ENCODE measurements at places on chromosomes 2 and 18. TPM values are rescaled to one million over a fixed set of nuclear protein-coding genes. Genes with fewer than 3 reads are reported as not detected.

- no peak for DNase-seq
- no peak overlapping the region for H3K4me3 ChIP-seq
- no peaks in the 10 kb centered on the region for H3K27me3 ChIP-seq
- H3K27ac ChIP-seq = no peak overlapping the region
These were observed 100.4 kb upstream of the DDX18 start for GRCh38 chr2:117714110-117714509.

DNA sequence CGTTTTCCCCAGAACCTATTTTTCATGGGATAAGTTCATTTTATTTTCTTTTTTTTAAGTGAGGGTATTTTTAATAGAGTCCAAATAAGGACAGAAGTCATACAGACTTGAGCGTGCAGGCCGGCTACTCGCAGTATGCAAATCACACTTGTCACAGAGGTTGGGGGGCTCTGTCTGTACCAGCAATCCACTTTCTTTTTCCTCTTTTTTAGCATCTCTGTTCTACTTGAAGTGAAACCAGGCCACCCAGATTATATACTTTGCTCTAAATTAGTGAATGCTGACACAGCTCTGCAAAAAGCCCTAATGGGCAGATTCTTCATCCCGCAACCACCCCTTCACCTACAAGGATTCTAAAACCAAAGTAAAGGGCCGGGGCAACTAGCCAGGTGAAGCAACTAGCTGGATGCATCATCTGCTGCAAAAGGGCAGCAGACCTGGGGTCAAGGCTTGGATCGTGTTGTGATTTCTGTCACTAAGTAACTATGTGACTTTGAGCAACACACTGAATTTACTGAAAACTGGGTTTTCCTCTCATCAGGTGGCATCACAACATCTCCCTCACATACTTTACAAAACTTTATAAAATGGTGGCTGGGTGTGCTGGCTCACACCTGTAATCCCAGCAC, 18.4 kb downstream of the KDSR start:
- H3K27me3 ChIP-seq = no peaks in the 10 kb centered on the region
- no peak overlapping the region for H3K4me3 ChIP-seq
- no peaks in the 10 kb centered on the region for H3K4me1 ChIP-seq
- H3K27ac ChIP-seq = no peak overlapping the region
- H3K36me3 ChIP-seq = peaks cover 98% of the 10 kb centered on the region
- no peak for DNase-seq

DNA sequence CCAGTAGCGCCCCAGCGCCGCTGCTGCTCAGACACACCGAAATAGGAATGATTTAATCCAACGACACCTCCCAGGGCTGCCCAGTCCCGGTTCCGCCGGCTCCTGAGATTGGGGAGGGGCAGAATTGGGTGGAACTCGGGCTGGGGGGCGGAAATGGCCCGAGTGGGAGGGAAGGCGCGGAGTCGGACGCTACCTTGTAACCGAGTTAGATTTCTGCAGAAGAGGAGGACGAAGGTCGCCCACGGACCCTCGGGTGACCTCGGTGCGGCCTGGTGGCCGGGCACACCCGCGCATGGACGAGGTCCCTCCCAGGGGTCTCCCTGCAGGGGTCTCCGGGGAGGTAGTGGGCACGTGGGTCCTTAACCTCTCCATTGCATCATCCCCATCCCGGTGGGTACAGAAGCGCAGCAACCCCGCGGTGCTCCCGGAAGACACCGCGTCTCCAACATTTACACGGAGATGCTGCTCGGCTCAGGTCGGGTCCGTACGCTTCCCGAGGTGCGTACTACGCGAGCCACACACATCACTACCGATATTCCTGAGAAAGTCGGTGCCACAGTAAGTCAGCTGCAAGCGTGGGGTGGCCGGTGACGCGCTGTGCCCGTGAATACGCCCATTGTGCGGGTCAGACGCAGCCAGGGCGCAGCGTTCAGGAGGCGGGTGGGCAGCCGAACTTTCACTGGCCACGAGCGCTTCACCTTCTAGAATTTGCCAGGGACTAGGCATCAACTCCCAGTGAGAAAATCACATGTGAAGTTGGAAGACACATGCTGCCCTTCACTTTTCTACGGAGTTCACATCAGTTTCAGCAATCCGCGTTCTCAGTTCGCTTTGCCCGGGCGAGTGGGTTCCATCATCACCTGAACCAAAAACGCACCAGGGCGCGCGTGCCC, 3.0 kb downstream of the ZNF516 start:
- peak; percentile 31 for DNase-seq
- no peaks in the 10 kb centered on the region for H3K4me1 ChIP-seq
- peak overlapping the region; percentile 67 for H3K4me3 ChIP-seq
- H3K36me3 ChIP-seq = no peaks in the 10 kb centered on the region
- no peaks in the 10 kb centered on the region for H3K27me3 ChIP-seq

DNA sequence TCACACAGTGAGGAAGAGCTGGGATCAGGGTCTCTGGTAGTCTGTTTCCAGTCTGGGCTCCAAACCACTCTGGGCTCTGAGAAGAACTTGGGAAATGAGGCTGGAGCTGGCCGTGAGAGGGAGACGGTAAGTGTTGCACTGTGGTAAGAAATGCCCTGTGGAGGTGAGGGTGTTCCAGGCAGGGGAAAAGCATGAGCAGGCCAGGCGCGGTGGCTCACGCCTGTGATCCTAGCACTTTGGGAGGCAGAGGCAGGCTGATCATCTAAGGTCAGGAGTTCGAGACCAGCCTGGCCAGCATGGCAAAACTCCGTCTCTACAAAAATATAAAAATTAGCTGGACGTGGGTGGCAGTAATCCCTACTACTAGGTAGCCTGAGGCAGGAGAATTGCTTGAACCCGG, 14.3 kb upstream of the DES start:
- no peaks in the 10 kb centered on the region for H3K27me3 ChIP-seq
- no peaks in the 10 kb centered on the region for H3K4me1 ChIP-seq
- no peak for DNase-seq
- no peak overlapping the region for H3K4me3 ChIP-seq

DNA sequence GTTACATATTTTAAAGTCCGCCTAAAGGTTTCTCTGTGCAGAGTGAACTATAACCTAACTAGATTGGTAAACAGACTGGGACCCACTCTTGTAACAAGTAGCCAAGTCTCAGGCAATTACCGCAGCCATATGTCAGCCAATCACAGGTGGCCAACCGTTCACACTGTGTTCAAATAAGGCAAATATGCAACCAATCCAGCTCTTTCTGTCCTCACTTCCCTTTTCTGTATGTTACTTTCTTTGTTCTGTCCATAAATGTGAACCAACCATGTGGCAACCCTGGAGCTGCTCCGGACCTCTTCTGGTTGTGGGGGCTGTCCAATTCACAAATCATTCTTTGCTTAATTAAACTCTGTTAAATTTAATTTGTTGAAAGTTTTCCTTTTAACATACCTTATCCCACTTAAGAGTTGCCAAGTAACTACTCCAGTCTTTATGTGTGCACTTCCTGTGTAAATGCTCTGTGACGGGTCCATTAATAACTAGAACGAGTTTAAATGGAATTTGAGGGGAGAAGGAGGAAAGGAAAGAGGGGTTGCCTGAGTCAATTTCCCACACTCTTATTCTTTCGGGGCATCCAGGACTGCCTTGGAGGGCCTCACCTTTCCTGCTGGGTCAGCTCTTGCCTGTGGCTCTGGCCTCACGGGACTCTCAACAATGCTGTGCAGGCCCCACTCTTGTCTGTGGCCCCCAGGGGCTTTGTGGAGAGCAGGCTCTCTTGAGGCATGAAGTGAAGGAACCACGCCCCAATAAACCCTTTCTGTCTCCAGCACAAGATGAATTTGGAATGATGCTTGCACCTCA, 6.6 kb upstream of the RPL37A start:
- H3K4me3 ChIP-seq = no peak overlapping the region
- no peak for DNase-seq
- no peaks in the 10 kb centered on the region for H3K36me3 ChIP-seq
- H3K27me3 ChIP-seq = no peaks in the 10 kb centered on the region
- no peaks in the 10 kb centered on the region for H3K4me1 ChIP-seq

Gene RAB12
- total RNA-seq = 102 TPM

Gene UGT1A10
- total RNA-seq = not detected

- no peaks in the 10 kb centered on the region for H3K36me3 ChIP-seq
- DNase-seq = no peak
- peaks cover 7% of the 10 kb centered on the region for H3K4me1 ChIP-seq
- H3K27me3 ChIP-seq = no peaks in the 10 kb centered on the region
These were observed 23.2 kb upstream of the STPG4 start for GRCh38 chr2:47178341-47178740.

DNA sequence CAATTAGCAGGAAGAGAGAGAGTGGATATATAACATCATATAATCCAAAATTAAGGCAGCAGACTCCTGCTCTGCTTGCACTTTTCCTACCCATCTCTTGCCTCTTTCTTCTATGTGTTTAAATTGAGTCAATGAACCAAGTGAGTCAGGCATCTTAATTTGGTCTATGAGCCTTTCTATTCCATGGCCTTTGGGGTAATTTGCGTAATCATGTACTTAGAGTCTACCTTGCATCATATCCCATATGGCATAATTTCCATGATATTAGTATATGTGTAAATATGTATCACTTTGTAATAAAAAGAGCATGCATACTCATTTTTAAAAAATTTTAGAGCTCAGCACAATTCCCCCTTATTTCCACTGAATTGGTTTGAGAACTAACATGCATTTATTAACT, 555.2 kb downstream of the STK39 start:
- no peak overlapping the region for H3K4me3 ChIP-seq
- H3K36me3 ChIP-seq = no peaks in the 10 kb centered on the region
- no peak for DNase-seq
- no peaks in the 10 kb centered on the region for H3K4me1 ChIP-seq
- H3K27me3 ChIP-seq = no peaks in the 10 kb centered on the region

- no peaks in the 10 kb centered on the region for H3K4me1 ChIP-seq
- H3K27me3 ChIP-seq = no peaks in the 10 kb centered on the region
- no peak overlapping the region for H3K4me3 ChIP-seq
- no peak for DNase-seq
- no peak overlapping the region for H3K27ac ChIP-seq
These were observed 14.7 kb downstream of the RRM2 start for GRCh38 chr2:10137053-10137843.

DNA sequence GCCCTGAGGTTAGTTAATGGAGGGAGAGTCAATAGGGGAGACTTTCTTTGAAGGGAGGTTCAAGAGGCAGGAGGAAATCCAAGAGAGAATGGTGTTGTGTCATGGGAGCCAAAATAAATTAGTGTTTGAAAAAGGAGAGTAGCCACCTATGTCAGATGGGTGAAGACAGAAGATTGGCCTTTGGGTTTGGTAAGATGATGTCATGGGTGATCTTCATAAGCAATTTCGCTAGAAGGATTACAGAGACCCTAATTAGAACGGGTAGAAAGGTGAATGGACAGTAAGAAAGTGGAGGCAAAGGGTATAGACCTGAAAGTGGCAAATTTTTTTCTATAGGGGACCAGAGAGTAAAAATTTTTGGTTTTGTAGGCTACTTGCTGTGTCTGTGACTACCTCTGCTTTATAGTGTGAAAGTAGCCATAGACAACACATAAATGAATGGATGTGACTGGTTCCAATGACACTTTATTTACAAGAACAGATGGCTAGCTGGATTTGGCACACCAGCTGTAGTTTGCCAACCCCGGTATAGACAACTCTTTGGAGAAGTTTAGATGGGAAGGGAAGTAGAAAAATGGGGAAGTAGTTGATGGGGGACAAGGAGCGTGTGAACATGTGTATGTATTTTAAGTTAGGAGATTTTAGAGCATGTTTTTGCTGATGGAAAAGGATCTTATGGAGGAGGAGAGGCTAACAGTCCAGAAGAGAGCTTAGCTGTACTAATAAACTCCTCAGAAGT, 9.3 kb downstream of the STAMBP start:
- no peak overlapping the region for H3K4me3 ChIP-seq
- H3K27ac ChIP-seq = peak overlapping the region; percentile 72
- no peak for DNase-seq
- H3K4me1 ChIP-seq = no peaks in the 10 kb centered on the region
- no peaks in the 10 kb centered on the region for H3K36me3 ChIP-seq

Gene CRACDL
- 16.2 TPM for total RNA-seq

DNA sequence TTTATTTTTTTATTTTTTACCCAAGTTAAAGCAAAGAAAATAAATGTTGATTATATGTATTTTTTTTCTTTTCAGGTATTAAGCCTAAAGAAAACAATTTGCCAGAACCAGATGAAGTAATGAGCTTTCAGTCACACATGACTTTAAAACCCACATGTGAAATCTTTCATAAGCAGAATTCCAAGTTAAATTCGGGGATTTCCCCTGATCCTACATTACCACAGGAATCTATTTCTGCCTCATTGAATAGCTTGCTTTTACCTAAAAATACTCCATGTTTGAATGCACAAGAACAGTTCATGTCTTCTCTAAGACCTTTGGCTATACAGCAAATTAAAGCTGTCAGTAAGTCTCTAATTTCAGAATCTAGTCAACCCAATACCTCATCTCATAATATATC, 26.6 kb downstream of the GEN1 start:
- H3K4me1 ChIP-seq = no peaks in the 10 kb centered on the region
- no peaks in the 10 kb centered on the region for H3K36me3 ChIP-seq
- H3K4me3 ChIP-seq = no peak overlapping the region
- H3K27me3 ChIP-seq = no peaks in the 10 kb centered on the region
- no peak overlapping the region for H3K27ac ChIP-seq

DNA sequence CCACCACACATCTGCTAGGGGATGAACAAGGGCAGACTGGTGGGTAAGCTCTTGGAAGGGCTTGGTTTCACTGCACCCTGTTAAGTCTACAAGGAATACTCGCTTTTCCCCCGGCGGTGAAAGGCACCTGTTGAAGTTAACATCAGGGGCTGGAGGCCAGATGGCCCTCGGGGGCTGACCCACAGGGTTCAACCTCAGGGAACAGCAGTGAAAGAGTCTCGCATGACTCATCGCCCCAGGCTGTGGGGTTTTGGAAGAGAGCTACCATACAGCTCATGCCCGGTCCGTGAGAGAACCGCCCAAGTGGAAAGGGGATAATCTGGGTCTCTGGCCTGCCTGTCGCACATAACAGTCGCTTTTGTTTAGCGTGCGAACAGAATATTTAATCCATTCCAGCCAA, 748.0 kb downstream of the DPP10 start:
- no peak overlapping the region for H3K27ac ChIP-seq
- DNase-seq = no peak
- no peaks in the 10 kb centered on the region for H3K36me3 ChIP-seq
- no peaks in the 10 kb centered on the region for H3K27me3 ChIP-seq
- H3K4me3 ChIP-seq = no peak overlapping the region

DNA sequence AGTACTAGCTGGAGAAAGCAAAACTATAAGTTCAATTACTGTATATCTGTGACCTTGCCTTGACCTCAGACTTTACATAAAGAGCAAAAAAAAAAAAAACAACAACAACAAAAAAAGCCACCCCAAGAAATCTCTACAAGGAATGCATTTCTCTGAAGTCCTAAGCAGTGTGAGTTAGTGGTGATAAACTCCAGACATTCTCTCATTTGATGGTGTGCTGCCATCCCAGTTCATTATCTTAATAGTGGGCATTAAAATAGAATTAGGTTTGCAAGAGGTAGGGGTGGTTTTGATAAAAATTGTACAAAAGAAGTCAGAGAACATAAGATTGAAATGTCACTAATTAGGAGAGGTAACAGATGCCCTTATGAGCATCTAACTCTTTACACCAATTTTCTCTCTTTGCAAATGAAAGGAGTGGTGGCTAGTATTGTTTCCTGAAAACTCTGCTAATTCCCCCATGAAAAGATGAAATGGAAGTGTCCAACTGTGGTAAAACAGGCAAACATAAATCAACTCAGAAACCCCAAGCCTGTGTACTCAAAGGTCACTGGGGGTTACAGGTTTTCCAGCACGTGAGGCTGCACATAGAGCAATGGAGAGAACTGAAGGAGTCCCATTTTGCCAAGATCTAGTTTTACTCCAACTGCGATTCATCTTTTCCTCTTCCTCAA, 131.9 kb downstream of the MEIS1 start:
- no peaks in the 10 kb centered on the region for H3K4me1 ChIP-seq
- peaks cover 7% of the 10 kb centered on the region for H3K36me3 ChIP-seq
- H3K27me3 ChIP-seq = no peaks in the 10 kb centered on the region
- no peak for DNase-seq
- H3K27ac ChIP-seq = no peak overlapping the region
